ENCODE measurements at places on chromosomes 2 and 18.
A peak's percentile ranks its signal among the peaks of the same experiment; 100 is the strongest.

DNA sequence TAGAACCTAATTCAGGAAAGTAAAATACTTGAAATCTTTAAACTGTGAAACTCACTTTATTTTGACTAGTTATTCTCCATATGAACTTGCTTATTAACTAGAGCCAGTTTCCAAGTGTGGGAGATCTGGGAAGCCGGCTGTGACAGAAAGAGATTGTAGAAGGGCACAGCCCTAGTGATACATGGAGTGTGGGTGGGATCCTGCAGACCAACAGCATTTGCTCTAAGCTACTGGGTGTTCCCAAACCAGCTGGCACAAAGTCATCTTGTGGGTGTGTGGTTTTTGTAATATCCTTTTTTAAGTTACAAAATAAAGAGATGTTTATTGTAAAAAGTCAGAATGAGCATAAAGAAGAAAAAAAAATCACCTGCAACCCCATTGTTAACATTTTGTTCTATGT lies 3.4 kb downstream of the DUSP19 start:
- DNase-seq = no peak

GRCh38 chr2:239684271-239684810 lies 283.5 kb upstream of the HDAC4 start:
- DNase-seq = no peak

DNA sequence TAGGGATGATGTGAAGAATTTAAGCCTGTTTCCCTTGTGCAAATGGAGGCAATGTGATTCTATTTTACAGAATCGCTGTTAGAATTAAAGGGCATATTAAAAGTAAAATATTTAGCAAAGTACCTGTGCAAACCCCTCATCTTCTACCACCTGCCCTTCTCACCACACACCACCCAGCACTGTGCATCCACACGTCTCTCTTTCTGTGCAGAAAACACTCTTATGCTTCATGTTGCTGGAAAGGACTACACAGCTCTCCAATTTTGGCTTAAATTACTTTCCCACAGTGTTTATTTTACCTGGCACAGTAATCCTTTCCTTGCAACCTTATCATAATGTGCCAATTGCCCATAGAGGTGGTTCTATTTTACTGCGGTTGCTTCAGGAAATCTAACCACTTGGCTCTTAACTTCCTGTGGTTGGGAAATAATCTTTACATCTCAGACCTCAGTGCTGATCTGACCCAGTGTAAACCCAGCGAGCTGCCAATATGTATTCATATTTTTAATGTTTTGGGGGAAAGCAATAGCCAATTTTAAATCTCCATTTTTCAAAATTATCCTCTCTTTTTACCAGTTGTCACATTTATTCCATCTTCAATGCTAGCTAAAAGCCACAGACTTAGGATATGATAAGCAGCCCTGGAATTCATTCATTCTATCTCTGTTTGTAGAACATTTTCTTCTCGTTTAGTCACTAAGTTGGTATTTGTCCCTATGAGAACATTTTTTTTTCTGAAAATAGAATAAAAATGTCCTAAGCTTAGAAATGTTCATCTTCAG lies 250.9 kb downstream of the DSEL start:
- no peak for DNase-seq

DNA sequence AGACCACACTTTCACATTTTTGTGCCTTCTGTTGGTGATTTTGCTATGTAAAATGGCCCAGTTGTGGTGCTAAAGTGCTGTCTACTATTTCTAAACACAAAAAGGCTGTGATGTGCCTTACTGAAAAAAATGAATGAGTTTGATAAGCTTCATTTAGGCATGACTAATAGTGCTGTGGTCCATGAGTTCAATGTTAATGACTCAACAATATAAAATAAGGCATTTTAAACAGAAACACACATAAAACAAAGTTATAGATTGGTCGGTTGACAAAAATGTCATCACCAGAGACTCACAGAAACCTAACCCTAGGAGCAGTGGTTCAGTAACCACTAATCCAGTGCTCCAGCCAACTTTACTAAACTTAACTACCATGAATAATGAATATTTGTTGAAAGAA lies 160.0 kb downstream of the DNAH6 start:
- DNase-seq = no peak

GRCh38 chr2:237765875-237766274 lies 32.7 kb upstream of the RBM44 start:
- no peak for DNase-seq

GRCh38 chr2:196229013-196229412 lies 57.6 kb upstream of the STK17B start:
- no peak for DNase-seq

GRCh38 chr2:37609782-37610181 lies 61.7 kb downstream of the CDC42EP3 start:
- no peak for DNase-seq

GRCh38 chr2:222900354-222900753 lies 39.5 kb downstream of the ACSL3 start:
- DNase-seq = no peak

GRCh38 chr18:57585855-57586250 lies 649 bp downstream of the FECH start:
- no peak for DNase-seq

- DNase-seq = no peak
Observed at GRCh38 chr2:203623096-203623495, 83.3 kb upstream of the CD28 start.

GRCh38 chr2:23940718-23941620 lies 706 bp downstream of the UBXN2A start:
- peak; percentile 9 for DNase-seq

- DNase-seq = no peak
Observed at GRCh38 chr2:127275789-127276188, 18.2 kb downstream of the ERCC3 start.

- DNase-seq = no peak
Observed at GRCh38 chr2:59047373-59047995, 806.4 kb upstream of the FANCL start.

- no peak for DNase-seq
Observed at GRCh38 chr2:8581234-8581561, 100.7 kb upstream of the ID2 start.

DNA sequence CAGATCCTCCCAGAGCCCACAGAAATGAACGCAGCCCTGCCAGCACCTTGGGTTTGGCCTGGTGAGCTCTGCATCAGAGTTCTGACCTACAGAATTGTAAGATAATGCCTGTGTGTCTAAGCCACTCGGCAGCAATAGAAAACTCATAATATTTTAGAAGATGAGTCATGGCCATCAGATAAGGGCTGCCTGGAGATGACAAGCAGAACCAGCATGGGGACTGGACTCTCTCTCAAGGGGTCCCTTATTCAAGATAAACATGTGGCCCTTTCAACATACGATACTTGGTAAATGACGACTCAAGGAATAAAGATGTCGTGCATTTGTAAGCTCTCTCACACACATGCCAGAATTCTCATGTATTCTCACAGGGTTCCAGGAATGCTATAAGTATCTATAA lies 8.5 kb upstream of the AGAP1 start:
- DNase-seq = no peak

DNA sequence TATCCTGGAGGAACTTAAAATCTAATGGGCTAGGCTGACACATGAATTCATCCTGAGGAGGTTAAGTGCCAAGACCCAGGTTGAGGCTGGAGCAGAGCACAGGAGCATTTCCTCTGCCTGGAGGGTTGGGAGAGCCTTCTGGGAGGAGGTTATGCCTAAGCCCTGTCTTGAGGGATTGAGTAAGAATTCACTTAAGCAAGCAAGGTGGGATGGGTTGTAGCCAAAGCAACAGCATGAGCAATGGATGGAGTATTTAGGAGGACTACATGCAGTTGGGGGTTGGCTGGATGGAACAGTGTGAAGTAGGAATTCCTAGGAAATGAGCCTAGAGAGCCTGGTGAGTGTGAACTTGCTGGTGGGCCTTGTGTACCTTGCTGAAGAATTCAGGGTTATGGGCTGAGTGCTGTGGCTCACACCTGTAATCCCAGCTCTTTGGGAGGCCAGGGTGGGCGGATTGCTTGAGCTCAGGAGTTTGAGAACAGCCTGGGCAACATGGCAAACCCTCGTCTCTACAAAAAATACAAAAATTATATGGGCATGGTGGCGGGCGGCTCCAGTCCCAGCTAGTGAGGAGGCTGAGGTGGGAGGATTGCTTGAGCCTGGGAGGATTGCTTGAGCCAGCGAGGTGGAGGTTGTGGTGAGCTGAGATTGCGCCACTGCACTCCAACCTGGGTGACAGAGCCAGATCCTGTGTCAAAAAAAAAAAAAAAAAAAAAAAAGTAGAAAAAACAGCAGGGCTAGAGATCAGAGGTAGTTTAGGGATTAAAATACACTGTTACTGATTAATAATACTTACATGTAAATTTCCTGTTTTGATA lies 22.2 kb downstream of the TANC1 start:
- DNase-seq = no peak

Data from T-cell (primary cell).